ENCODE measurements at places on chromosomes 4 and X. TPM values are rescaled to one million over a fixed set of nuclear protein-coding genes. Genes with fewer than 3 reads are reported as not detected.

DNA sequence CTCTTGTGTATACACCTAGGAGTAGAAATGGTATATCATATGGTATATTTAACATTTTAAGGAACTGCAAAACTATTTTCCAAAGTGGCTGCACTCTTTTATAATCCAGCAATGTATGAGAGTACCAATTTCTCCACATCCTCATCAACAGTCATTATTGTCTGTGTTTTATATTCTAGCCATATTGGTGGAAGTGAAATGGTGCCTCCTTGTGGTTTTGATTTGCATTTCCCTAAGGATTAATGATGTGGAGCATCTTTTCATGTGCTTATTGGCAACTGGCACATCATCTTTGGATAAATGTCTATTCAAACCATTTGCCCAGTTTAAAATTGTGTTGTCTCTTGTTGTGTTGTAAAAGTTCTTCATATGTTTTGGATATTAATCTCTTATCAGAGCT lies 9.6 kb downstream of the BMP15 start:
- no peak for DNase-seq

Gene BEX3
- 77.8 TPM for total RNA-seq

Gene GDI1
- total RNA-seq: 116 TPM

DNA sequence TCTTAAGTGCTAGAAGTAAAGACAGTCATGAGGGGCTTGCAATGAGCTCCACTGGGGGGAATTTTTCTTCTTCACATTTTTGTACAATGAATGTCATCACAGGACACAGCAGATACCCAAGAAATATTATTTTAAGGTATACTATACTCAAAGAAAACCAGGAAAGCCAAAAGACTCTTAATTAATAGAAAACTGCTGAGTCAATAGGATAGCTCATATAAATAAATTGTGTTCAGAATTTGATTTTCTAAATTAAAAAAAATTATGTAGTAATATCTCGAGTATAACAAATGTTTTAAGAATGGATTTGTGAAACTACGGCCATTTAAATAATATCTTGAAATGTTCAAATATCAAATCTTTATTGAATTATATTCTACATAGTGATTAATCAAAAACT lies 25.7 kb upstream of the CXCL8 start:
- DNase-seq: no peak

- DNase-seq: no peak
These were observed at the start of gene GABRB1 for GRCh38 chr4:47031011-47031678. TSS of gene GABRB1 (plus strand) at chr4:47031567.

GRCh38 chr4:27176400-27176799 lies 315.8 kb downstream of the STIM2 start:
- no peak for DNase-seq
